ENCODE measurements at places on chromosomes 2 and 18.

GRCh38 chr2:225069966-225070365, 27.7 kb upstream of the DOCK10 start:
- no peak overlapping the region for H3K4me3 ChIP-seq
- no peak for DNase-seq
- no peaks in the 10 kb centered on the region for H3K27me3 ChIP-seq
- H3K4me1 ChIP-seq: no peaks in the 10 kb centered on the region
- no peak overlapping the region for H3K27ac ChIP-seq
- H3K36me3 ChIP-seq: no peaks in the 10 kb centered on the region

- H3K4me1 ChIP-seq: no peaks in the 10 kb centered on the region
- no peaks in the 10 kb centered on the region for H3K27me3 ChIP-seq
- H3K27ac ChIP-seq: no peak overlapping the region
- H3K4me3 ChIP-seq: no peak overlapping the region
- no peak for DNase-seq
These were observed 90.7 kb downstream of the STK39 start for GRCh38 chr2:168156661-168157060.

DNA sequence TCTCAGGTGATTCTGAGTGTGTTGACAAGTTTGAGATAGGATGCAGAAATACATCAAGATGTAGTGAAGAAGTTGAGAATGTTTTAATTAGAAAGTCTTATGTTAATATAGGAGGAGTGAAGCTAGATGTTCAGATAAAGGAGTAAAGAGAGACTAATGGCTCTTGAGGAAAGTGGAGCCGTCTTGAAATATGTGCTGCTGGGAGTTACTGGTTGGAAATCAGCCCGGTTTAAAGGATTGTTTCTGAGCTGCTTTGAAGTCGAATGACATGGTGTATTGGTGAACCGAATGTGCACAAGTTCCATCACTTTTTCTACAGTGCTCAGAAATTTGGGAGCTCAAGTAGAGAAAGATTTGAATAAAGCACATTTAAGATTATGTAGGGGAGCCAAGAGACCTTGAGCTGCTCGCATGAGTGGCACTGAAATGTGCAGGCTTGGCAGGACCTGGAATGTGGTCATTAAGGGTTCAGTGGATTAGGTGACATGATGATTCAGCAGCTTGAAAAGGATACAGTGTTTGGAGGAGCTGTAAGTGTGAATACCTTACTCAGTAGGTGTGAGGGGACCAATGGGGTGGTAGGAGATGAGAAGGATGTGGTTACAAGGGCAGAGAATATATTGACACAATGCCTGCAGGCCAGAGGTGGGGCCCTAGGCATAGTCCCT, 68.6 kb downstream of the CAB39 start:
- no peaks in the 10 kb centered on the region for H3K27me3 ChIP-seq
- peak; percentile 61 for DNase-seq
- no peak overlapping the region for H3K4me3 ChIP-seq

DNA sequence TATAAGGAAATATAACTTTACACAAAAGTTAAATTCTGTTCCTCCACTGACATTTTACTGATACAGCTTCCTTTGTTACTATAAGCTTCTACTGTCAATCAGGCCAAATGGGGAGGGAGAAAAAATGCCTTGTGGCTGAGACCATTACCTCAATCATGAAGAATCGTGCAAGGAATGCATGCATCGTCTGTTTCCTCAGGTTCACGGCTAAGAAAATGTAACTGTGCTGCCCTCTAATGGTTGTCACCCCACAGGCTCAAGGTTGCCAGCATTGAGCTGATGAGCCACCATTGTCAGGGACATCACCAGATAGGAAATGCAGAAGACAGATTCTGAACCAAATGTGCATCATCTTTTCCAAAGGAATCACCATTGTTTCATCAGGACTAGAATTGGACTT, 426.9 kb downstream of the CDH2 start:
- no peaks in the 10 kb centered on the region for H3K36me3 ChIP-seq
- no peak overlapping the region for H3K27ac ChIP-seq

GRCh38 chr2:38783586-38783985, 5.6 kb downstream of the GEMIN6 start:
- H3K27ac ChIP-seq: no peak overlapping the region
- DNase-seq: no peak
- H3K4me3 ChIP-seq: no peak overlapping the region
- peaks cover 14% of the 10 kb centered on the region for H3K36me3 ChIP-seq
- H3K27me3 ChIP-seq: no peaks in the 10 kb centered on the region
- H3K4me1 ChIP-seq: peaks cover 7% of the 10 kb centered on the region

DNA sequence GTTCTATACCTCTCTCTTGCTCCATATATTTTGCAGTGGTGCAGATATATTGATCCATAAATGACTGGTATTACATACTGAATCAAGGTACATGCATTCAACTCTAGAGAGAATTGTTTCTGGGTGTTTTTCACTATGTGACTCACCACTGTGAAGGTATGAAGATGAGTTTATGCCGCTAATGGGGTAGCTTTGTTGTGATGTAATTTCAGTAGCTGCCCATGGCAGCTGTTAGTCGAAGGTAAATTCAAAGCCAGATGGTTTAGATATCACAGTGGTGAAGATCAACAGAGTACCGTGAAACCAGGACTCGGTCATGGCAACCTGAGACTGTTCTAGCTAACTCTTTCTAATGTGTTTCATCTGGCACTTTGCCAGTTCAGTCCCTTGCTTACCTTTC, 50.4 kb downstream of the PKP4 start:
- H3K4me1 ChIP-seq: no peaks in the 10 kb centered on the region
- H3K36me3 ChIP-seq: no peaks in the 10 kb centered on the region
- no peaks in the 10 kb centered on the region for H3K27me3 ChIP-seq

GRCh38 chr2:215667585-215668377, 231.9 kb upstream of the FN1 start:
- no peaks in the 10 kb centered on the region for H3K36me3 ChIP-seq
- H3K27me3 ChIP-seq: no peaks in the 10 kb centered on the region
- no peak overlapping the region for H3K27ac ChIP-seq
- H3K4me1 ChIP-seq: no peaks in the 10 kb centered on the region
- DNase-seq: no peak
- H3K4me3 ChIP-seq: no peak overlapping the region

GRCh38 chr18:10928011-10928771, 221.2 kb downstream of the PIEZO2 start:
- no peak overlapping the region for H3K27ac ChIP-seq
- no peaks in the 10 kb centered on the region for H3K4me1 ChIP-seq
- no peaks in the 10 kb centered on the region for H3K36me3 ChIP-seq

DNA sequence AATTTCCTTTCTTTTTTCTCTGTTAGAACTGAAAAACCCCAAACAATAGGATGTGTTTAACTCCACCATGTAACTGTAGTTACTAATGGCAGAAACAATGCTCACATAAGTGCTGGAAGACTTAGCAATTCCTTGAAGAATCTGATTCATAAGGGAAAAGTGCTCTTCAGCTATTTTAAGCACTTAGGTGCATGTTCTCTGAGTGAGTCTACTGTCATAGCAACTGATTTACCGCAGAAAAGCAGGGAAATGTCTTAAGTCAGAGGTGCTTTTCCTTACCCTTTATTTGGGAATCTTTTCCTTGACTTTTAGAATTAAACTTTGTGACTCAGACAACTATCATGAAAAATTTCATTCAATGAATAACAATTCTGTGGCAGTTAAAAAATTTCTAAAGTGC, 65.4 kb upstream of the NABP1 start:
- H3K27ac ChIP-seq: no peak overlapping the region
- H3K4me1 ChIP-seq: no peaks in the 10 kb centered on the region
- no peak overlapping the region for H3K4me3 ChIP-seq
- no peak for DNase-seq
- H3K36me3 ChIP-seq: no peaks in the 10 kb centered on the region

DNA sequence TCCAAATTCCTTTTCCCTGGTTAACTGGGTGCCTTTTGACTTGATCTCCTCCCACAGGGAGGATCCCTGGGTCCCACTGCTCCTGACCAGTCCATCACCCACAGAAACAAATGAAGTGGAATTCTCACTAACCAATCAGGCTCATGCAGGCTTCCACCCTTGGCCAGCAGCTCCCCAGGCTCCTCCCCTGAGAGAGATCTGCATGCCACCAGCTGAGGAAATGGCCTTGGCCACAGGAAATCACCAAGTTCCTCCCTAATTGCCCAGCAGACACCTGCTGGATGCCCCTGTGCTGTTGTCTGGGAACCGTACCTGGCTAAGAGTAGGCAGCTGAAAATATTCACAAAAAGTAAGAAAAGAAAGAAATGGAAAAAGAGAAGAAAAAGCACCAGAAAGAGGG, 207.4 kb downstream of the NCK2 start:
- H3K27ac ChIP-seq: no peak overlapping the region
- no peak overlapping the region for H3K4me3 ChIP-seq
- no peak for DNase-seq
- H3K27me3 ChIP-seq: no peaks in the 10 kb centered on the region
- H3K4me1 ChIP-seq: peaks cover 46% of the 10 kb centered on the region
- no peaks in the 10 kb centered on the region for H3K36me3 ChIP-seq

- DNase-seq: no peak
- no peak overlapping the region for H3K27ac ChIP-seq
- no peak overlapping the region for H3K4me3 ChIP-seq
- H3K27me3 ChIP-seq: no peaks in the 10 kb centered on the region
- H3K4me1 ChIP-seq: no peaks in the 10 kb centered on the region
- no peaks in the 10 kb centered on the region for H3K36me3 ChIP-seq
These were observed 24.4 kb downstream of the MRPL33 start for GRCh38 chr2:27795868-27796277.

DNA sequence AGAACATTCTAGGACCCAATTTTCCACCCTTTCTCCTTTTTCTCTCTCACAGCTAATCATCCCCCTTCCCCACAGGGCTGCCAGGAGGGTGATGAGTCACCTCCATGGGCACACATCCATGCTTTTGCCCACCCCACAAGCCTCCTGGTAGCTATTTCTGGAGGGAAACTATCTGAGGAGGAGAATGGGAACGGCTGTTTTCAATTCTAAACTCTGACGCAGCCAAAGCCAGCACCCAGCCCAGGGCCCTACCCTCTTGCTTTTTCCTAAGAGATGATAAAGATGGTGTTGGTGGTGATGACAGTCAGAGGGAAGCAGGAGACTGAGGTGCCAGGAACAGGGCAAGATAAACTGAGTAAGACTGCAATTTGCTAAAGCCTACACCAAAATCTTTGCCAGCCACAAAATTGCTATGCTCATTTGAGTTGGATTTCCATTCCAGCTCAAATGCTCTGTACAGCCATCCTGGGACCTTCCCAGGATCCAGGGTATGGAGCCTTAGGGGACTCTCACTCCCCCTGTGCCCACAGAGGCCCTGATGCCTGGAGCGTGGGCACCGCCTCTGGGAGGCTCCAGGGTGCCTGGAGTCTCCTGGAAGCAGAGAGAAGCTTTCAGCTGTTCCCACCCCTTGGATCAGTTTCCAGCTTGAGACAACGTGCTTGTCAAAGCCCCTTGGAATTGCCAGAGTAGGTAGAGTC, 62.0 kb upstream of the FZD7 start:
- H3K27me3 ChIP-seq: peaks cover 27% of the 10 kb centered on the region
- no peaks in the 10 kb centered on the region for H3K4me1 ChIP-seq
- H3K4me3 ChIP-seq: no peak overlapping the region
- no peaks in the 10 kb centered on the region for H3K36me3 ChIP-seq

DNA sequence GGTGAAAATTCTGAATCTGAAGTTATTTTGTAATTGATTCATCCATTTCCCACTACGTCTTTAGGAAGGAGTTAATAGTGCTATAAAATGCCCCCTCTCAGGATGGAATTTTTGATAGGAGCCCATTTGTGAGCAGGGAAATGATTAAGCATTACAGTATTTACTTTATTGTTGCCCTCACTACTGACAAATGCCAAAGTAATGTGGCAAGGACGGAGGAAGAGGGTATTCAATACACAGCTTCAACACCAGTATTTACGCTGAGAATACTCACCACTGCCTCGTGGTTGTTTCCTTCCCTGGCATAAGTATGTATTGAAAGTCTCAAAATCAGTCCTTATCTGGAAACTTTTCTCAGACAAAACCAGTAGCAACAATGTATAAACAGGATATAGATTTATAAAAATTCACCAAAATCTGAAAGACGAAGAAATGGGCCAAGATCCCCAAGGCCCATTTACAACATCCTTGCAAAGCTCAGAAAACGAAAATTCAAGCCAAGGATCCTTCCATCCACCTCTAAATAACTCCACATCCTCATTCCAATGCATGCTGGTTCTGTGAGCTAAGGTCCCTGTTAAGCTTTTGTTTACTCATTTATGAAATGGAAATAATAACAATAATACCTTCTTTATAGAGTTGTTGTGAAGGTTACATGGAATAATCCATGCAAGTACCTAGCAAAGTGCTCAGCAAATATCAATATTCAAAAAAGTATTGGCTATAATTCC, 29.3 kb downstream of the FEZ2 start:
- no peak overlapping the region for H3K27ac ChIP-seq
- H3K27me3 ChIP-seq: no peaks in the 10 kb centered on the region
- DNase-seq: no peak
- H3K36me3 ChIP-seq: no peaks in the 10 kb centered on the region
- H3K4me3 ChIP-seq: no peak overlapping the region

DNA sequence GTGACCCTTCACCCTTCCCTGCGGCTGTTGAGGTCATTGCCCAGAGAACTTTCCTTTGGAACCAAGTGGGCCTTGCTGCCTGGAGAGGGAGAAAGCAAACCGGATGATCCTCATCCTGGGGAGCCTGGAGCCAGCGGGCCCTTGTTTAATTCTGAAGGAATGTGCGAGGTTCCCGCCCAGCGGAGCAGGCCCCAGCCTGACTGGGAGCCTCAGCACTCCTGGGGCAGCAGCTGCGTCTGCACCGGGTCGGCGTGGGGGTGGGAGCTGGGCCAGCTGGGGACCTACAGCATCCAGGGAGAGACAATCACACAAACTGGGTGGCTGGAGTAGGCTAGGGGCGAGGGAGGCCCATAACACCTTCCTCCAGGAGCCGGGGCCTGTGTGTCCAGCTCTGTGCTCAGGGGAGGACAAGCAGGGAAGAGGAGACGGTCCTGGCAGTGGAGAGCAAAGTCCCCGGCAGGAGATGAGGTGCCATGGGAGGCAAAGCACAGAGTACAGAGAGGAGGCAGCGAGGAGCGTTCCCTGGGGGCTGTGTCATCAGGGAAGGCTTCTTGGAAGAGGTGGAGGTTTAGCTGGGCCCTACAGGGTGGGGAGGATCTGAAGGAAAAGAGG, 61.9 kb upstream of the HAAO start:
- peaks cover 3% of the 10 kb centered on the region for H3K27me3 ChIP-seq
- H3K27ac ChIP-seq: no peak overlapping the region

GRCh38 chr2:96174251-96175144, 29.3 kb upstream of the DUSP2 start:
- no peak overlapping the region for H3K27ac ChIP-seq
- peaks cover 3% of the 10 kb centered on the region for H3K27me3 ChIP-seq
- H3K36me3 ChIP-seq: no peaks in the 10 kb centered on the region
- peak; percentile 78 for DNase-seq
- no peak overlapping the region for H3K4me3 ChIP-seq
- peaks cover 8% of the 10 kb centered on the region for H3K4me1 ChIP-seq

- DNase-seq: no peak
- no peak overlapping the region for H3K27ac ChIP-seq
- H3K36me3 ChIP-seq: no peaks in the 10 kb centered on the region
- no peaks in the 10 kb centered on the region for H3K4me1 ChIP-seq
These were observed 9.5 kb upstream of the FAM110C start for GRCh38 chr2:55587-56448.

- H3K36me3 ChIP-seq: no peaks in the 10 kb centered on the region
- H3K27me3 ChIP-seq: peaks cover 5% of the 10 kb centered on the region
- H3K27ac ChIP-seq: no peak overlapping the region
- H3K4me3 ChIP-seq: no peak overlapping the region
- peaks cover 47% of the 10 kb centered on the region for H3K4me1 ChIP-seq
These were observed 711 bp downstream of the GPR17 start for GRCh38 chr2:127646487-127647241.
